Esophagus squamous epithelium (tissue), 5 donors: ENCODE measurements at places on chromosomes 3 and 15. TPM values are rescaled to one million over a fixed set of nuclear protein-coding genes. Genes with fewer than 3 reads are reported as not detected.

- no peak for DNase-seq
- H3K4me3 ChIP-seq, result no peak overlapping the region
- H3K27ac ChIP-seq, result peak overlapping the region; percentile 67
- H3K27me3 ChIP-seq, result no peaks in the 10 kb centered on the region
- peaks cover 16% of the 10 kb centered on the region for H3K4me1 ChIP-seq
- no peaks in the 10 kb centered on the region for H3K36me3 ChIP-seq
These were observed 233.6 kb upstream of the CTDSPL start for GRCh38 chr3:37627951-37628620.

TMEM207 gene
- not detected for total RNA-seq

IQCF5 gene
- not detected for total RNA-seq

DNAJA4 gene
- total RNA-seq, result 7.9 TPM

GRCh38 chr15:94293411-94294402 lies 62.3 kb downstream of the MCTP2 start:
- DNase-seq, result no peak
- H3K27ac ChIP-seq, result peak overlapping the region; percentile 17

LRTM1 gene
- not detected for total RNA-seq

MAP6D1 gene
- total RNA-seq, result 2.0 TPM

DNA sequence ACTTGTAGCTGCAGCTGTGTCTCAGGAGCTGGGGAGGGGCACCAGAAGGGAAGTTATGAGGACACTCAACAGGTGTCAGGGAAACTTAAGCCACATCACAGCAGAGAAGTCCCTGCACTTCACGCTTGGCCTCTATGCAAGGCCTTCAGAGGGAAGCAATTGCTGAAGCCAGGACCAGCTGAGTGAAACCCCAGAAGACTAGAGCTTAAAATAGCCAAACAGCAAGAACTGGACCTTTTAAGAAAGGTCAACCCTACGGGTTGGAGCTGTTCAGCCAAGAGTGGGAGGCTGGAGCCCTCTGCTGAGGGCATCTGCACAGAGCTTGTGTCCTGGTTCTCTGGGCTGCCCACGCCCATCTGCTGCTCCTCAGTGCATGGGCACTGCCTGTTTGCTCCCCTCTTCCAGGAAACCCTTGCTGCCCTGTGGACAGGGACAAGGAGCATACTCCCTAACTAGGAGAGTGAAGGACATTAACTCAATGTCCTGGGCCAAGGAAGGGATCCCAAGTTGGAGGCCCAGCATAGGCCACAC lies 3.9 kb upstream of the GRAMD2A start:
- no peaks in the 10 kb centered on the region for H3K27me3 ChIP-seq
- DNase-seq, result no peak
- H3K4me1 ChIP-seq, result peaks cover 93% of the 10 kb centered on the region
- peak overlapping the region; percentile 79 for H3K27ac ChIP-seq
- peaks cover 51% of the 10 kb centered on the region for H3K36me3 ChIP-seq

DNA sequence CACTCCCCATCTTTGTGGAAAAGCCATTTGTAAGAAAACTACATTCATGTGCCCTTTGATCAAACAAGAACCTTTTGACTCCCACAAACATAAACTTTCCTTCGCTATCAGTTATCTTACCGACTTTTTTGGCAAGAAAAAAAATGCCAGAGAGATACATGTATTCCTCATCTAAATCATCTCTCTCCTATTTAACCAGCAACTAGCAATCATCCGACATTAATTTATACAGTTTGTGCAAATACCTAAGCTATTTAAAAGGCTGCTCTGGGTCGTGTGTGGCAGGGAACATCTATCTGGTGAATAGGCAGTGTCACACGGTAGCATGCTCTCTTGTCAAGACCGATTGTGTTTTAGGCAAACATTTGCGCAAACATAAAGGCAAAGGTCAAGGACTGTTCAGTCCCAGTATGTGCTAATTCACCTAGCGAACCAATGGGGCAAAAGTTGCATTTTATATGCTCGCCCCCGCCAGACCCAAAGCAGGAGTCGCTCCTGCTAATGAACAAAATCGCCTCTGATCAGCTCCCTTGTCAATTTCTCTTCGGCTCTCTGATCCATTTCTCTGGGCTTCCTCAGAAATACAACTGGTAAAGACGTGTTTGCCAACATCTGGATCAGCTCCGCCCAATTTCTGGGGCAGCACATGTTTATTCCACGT lies 37.7 kb downstream of the ZIC4 start:
- no peak for DNase-seq
- no peaks in the 10 kb centered on the region for H3K4me1 ChIP-seq
- H3K27ac ChIP-seq, result no peak overlapping the region
- H3K27me3 ChIP-seq, result no peaks in the 10 kb centered on the region
- no peak overlapping the region for H3K4me3 ChIP-seq

SLC41A3 gene
- 18.2 TPM for total RNA-seq

CDC25A gene
- 4.5 TPM for total RNA-seq

DNA sequence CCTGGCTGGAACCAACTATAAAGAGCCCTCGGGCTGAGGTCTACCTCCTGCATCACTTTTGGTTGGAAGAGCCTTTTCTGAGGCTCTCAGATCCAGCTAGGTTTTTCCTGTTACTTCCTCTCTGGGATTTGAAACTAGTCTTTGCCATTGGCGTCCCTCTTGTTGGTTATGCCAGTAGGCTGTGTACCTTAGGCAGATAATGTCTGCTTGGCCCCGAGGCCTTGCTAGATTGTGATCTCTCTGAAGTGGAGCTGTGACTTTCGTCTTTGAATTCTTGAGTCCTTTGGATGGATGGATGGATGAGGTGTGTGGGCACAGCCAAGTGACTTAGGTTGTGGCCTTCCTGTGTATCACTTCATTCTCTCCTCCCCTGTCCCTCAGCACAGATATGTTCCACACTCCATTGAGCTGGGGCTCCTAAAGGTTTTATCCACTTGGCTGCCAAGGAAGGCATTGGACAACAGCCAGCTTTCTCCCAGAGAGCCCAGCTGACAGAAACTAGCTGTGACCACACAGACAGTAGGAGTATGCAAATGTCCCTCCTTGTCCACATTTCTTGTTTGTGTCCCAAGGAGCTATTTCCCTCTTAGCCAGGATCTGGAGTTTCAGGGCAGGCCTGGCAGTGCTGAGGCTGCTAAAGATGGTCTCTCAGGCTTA lies 7.9 kb upstream of the DNAJC17 start:
- DNase-seq, result no peak
- no peak overlapping the region for H3K27ac ChIP-seq
- H3K4me3 ChIP-seq, result no peak overlapping the region
- no peaks in the 10 kb centered on the region for H3K4me1 ChIP-seq

GRCh38 chr3:62371720-62372591 lies 1.4 kb downstream of the FEZF2 start:
- peaks cover 71% of the 10 kb centered on the region for H3K4me1 ChIP-seq
- H3K4me3 ChIP-seq, result no peak overlapping the region
- no peak for DNase-seq
- H3K27me3 ChIP-seq, result peaks cover 100% of the 10 kb centered on the region
- H3K27ac ChIP-seq, result no peak overlapping the region
- H3K36me3 ChIP-seq, result no peaks in the 10 kb centered on the region

GRK7 gene
- total RNA-seq, result not detected

ALDH1L1 gene
- 1.8 TPM for total RNA-seq

ARPIN gene
- total RNA-seq, result 11.7 TPM
